PC-3 (cell line): ENCODE measurements at places on chromosomes 16 and 17. TPM values are rescaled to one million over a fixed set of nuclear protein-coding genes. Genes with fewer than 3 reads are reported as not detected.
A peak's percentile ranks its signal among the peaks of the same experiment; 100 is the strongest.

Gene GSG1L
- not detected in 2 replicates for total RNA-seq

GRCh38 chr17:73747221-73748002 is 103.2 kb upstream of the SDK2 start:
- no peak for DNase-seq
- H3K36me3 ChIP-seq, result no peaks in the 10 kb centered on the region
- H3K27ac ChIP-seq, result no peak overlapping the region
- no peak overlapping the region for H3K4me3 ChIP-seq

DNA sequence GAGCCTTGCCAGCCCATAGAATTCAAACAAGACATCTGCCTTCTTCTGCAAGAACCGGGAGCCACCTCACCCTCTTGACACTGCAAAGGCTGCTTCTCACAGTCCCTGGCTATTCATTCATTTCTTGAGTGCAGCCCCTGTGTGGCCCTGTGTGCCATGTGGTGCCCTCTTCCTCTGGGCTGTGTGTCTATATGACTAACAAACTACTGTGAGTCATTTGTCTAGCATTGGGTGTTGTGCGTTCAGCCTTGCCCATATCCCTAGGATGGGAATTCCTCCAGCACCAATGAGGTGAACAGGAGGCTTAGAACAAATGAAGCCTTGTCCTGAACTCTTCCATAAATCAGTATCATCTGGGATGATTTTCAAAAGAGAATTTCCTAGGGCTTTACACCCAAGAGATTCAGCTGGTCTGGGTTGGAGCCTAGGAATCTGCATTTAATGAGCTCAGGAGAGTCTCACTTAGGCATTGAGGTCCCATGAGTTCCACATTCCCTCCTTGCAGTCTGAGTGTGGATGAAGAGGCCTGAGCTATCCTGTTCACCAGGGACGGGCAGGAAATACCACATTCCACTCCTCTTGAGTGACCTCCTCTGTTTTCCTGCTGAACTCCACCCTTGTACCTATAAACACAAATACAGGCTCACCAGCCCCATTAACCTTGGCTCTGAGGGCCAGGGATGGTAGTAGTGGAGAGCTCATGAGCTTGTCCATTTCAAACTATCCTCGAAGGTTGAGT is 308.7 kb upstream of the N4BP1 start:
- H3K27ac ChIP-seq, result peak overlapping the region; percentile 30
- no peaks in the 10 kb centered on the region for H3K27me3 ChIP-seq
- peaks cover 15% of the 10 kb centered on the region for H3K4me1 ChIP-seq
- DNase-seq, result peak; percentile 61
- no peak overlapping the region for H3K4me3 ChIP-seq

Gene PRSS22
- total RNA-seq, result 36.9 and 42.5 TPM in 2 replicates

DNA sequence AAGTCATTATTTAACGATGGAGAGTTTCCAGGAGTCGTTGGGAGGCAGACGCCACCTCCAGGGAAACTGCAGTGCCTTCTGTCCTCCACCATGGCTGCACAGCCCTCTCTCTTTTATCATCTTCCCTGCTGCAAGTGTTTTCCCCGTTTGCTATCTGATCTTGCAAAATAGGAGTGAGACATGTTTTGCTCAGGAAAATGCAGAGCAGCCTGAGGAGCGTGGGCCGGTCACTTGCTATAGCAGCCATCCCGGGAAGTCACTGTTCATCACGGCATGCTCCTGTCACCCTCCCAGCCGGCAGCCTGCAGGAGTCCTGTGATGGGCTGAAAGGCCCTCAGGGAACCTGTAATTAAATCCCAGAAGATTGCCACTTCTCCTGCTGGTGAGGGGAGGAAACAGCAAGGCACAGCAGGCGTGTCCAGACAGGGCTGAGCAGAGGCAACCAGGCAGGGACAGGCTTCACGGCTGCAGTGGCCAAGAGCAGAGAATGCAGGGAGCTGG is 143.1 kb downstream of the GSG1L start:
- peak; percentile 13 for DNase-seq
- H3K4me1 ChIP-seq, result peaks cover 5% of the 10 kb centered on the region; the same call in 1 of the 2 replicates
- H3K27me3 ChIP-seq, result 0 out of 2 replicates have a peak, but pooled peaks cover 6% of the 10 kb centered on the region
- H3K36me3 ChIP-seq, result no peaks in the 10 kb centered on the region
- no peak overlapping the region for H3K4me3 ChIP-seq

Gene TAT
- not detected in 2 replicates for total RNA-seq

- peaks cover 3% of the 10 kb centered on the region; the same call in 1 of the 2 replicates for H3K4me1 ChIP-seq
- DNase-seq, result no peak
- H3K27me3 ChIP-seq, result no peaks in the 10 kb centered on the region
- H3K36me3 ChIP-seq, result peaks cover 18% of the 10 kb centered on the region; the same call in 1 of the 2 replicates
Measured at GRCh38 chr17:78121801-78122215, 6.7 kb downstream of the TMC6 start.

DNA sequence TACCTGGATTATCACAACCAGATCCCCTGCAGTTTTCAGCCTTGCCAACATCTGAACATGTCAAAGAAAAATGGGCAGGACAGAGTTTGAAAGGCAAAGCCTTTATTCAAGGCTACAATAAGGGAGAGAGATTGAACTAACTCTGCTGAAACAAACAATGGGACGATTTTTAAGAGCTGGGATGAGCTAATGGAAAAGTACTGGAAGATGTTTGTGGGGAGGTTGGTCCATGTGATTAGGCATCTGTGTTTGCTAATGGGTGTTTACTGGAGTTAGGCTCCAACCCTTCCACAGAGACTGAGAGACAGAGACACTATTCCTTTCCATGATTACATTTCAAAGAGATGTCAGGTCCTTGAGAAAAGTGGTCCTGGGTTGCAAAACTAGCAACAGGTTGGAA is 35.0 kb upstream of the HSBP1 start:
- H3K36me3 ChIP-seq, result no peaks in the 10 kb centered on the region
- no peak for DNase-seq
- H3K4me1 ChIP-seq, result no peaks in the 10 kb centered on the region
- no peak overlapping the region for H3K27ac ChIP-seq

DNA sequence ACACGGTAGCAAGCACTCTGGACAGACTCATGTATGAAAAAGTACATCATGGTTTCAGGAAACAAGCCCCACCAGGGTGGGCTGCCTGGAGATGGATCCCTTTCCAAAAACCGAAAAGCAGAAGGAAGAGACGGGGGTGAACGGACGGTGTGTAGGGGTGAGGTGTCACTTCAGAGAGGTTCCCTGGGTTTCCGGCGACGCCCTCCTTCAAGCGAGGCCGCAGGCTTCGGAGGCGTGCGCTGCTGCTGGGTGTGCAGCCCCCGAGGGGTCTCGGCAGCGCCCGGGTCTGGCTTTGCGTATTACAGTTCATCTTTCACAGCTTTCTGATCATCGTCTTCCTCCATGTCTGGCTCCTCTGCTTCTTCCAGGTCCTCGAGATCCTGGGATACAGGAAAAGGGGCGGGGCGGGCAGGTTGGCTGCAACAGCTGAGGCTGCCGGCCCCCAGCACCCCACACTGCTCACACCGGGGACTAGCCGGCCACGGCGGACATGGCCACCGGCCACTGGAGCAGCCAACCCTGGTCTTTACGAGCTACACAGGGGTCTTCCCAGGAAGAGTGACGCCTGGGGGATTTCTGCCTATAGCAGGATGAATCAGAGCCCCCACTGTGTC is 9.0 kb upstream of the PPP1R27 start:
- no peaks in the 10 kb centered on the region for H3K4me1 ChIP-seq
- no peaks in the 10 kb centered on the region for H3K27me3 ChIP-seq
- no peak overlapping the region for H3K27ac ChIP-seq

GRCh38 chr16:49499414-49499785 is 125.8 kb downstream of the C16orf78 start:
- H3K27me3 ChIP-seq, result no peaks in the 10 kb centered on the region
- DNase-seq, result no peak
- no peaks in the 10 kb centered on the region for H3K36me3 ChIP-seq
- H3K4me1 ChIP-seq, result no peaks in the 10 kb centered on the region

DNA sequence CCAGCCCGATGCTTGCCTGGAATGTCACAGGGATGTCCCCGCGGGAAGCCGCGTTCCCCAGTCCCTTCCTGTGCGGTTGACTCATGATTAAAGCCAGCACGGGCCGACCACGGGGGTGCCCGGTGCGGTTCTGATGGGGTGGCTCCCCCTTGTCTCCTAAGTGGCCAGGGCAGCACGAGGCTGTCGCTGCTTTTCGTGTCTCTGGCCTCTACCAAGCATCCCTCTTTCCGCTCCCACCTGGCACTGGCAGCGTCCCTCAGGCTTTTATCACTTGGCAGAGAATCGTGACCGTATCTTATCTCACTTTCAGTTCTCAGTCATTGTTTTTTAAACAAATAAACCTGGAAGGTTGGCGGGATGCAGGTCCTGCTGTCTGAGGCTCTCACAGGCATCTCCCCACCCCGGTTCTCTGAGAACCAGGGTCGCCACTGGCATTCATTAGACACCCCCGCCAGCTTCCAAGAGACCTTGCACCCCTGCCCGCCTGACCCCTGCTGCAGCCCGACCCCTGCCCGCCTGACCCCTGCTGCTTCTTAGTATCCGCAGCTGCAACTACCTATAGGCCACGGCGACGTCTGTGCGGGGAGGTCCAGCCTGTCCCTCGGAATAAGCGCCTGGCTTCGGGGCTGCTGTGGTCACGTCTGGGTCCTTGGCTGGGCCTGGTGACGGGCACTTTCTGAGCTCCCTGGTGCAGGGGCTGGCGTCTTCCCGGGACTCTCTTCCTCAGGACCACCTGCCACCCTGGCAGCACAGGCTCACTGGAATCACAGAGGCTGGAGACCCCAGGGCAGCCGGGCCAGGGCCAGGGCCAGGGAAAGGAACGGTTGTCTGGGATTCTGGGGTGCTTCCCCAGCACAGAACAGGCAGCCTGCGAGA is 7.5 kb downstream of the C1QTNF8 start:
- H3K4me1 ChIP-seq, result peaks cover 9% of the 10 kb centered on the region; the same call in 1 of the 2 replicates
- H3K36me3 ChIP-seq, result no peaks in the 10 kb centered on the region
- H3K27ac ChIP-seq, result no peak overlapping the region
- H3K27me3 ChIP-seq, result no peaks in the 10 kb centered on the region
- DNase-seq, result no peak

- no peak overlapping the region for H3K4me3 ChIP-seq
- H3K27me3 ChIP-seq, result no peaks in the 10 kb centered on the region
- H3K27ac ChIP-seq, result no peak overlapping the region
- H3K36me3 ChIP-seq, result no peaks in the 10 kb centered on the region
- DNase-seq, result no peak
Measured at GRCh38 chr16:89697161-89697615, 4.3 kb downstream of the SPATA2L start.

DNA sequence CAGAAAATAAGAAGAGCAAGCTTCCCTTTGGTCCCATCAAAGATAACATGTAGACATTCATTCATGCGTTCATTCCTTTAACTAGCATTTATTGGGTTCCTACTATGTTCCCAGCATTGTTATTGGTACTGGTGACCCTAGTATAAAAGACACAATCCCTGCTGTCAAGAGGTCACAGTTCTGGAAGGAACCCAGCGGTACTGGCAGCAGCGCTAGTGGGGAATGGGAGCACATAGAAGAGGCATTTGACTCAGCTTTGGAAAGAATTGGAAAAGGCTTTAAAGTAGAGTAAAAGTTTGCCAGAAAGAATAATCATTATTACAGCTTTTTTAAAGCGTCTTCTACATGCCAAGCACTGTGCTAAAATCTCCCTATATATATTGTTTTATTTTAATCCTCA is 41.7 kb upstream of the NF1 start:
- no peak for DNase-seq
- no peaks in the 10 kb centered on the region for H3K36me3 ChIP-seq
- no peaks in the 10 kb centered on the region for H3K27me3 ChIP-seq
- H3K4me1 ChIP-seq, result peaks cover 20% of the 10 kb centered on the region

Gene SOX8
- 0.47 and 0.92 TPM in 2 replicates for total RNA-seq

Gene ST3GAL2
- 9.3 and 9.8 TPM in 2 replicates for total RNA-seq

- H3K4me1 ChIP-seq, result peaks cover 3% of the 10 kb centered on the region
- H3K27ac ChIP-seq, result no peak overlapping the region
- no peaks in the 10 kb centered on the region for H3K27me3 ChIP-seq
- H3K36me3 ChIP-seq, result peaks cover 23% of the 10 kb centered on the region
Measured at GRCh38 chr17:16155536-16155935, 59.8 kb downstream of the NCOR1 start.

DNA sequence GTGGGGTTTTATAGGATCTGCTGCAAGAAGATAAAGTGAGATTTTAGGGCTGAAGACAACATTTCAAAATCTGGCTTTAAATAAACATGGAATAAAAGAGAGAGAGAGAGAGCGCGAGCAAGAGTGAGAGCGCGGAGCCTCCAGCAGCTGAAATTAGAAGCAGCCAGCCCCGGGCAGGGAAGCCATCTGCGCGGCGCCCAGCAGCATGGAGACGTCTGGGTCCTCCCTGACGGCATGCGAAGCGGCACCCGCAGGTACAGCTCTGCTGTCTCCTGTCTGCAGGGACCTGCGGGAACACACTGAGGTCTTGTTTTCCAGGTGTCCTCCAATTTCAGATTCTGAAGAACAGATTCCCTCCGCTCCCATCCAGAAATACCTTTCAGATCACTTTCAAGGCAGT is 7.9 kb upstream of the BAIAP2 start:
- peak overlapping the region; percentile 57 for H3K4me3 ChIP-seq
- H3K4me1 ChIP-seq, result peaks cover 14% of the 10 kb centered on the region; the same call in 1 of the 2 replicates
- H3K36me3 ChIP-seq, result no peaks in the 10 kb centered on the region
- no peak overlapping the region for H3K27ac ChIP-seq
- peaks cover 27% of the 10 kb centered on the region for H3K27me3 ChIP-seq

GRCh38 chr16:89517128-89517527 is 8.9 kb downstream of the SPG7 start:
- H3K27ac ChIP-seq, result no peak overlapping the region
- no peaks in the 10 kb centered on the region for H3K4me1 ChIP-seq
- H3K36me3 ChIP-seq, result peaks cover 24% of the 10 kb centered on the region
- no peak overlapping the region for H3K4me3 ChIP-seq
- H3K27me3 ChIP-seq, result no peaks in the 10 kb centered on the region

Gene CD300E
- not detected in 2 replicates for total RNA-seq

- H3K4me1 ChIP-seq, result peaks cover 31% of the 10 kb centered on the region
- H3K36me3 ChIP-seq, result peaks cover 52% of the 10 kb centered on the region
- no peak overlapping the region for H3K4me3 ChIP-seq
- no peak overlapping the region for H3K27ac ChIP-seq
Measured at GRCh38 chr17:75676461-75676860, 9.3 kb downstream of the SAP30BP start.

- peak overlapping the region; percentile 87 for H3K27ac ChIP-seq
- H3K4me1 ChIP-seq, result peaks cover 88% of the 10 kb centered on the region
- no peaks in the 10 kb centered on the region for H3K27me3 ChIP-seq
- peaks cover 47% of the 10 kb centered on the region for H3K36me3 ChIP-seq
- peak; percentile 61 for DNase-seq
Measured at GRCh38 chr17:50697663-50698272, 9.9 kb downstream of the ANKRD40 start.

- no peaks in the 10 kb centered on the region for H3K27me3 ChIP-seq
- H3K27ac ChIP-seq, result no peak overlapping the region
- no peak overlapping the region for H3K4me3 ChIP-seq
Measured at GRCh38 chr17:38543403-38544174, 62.2 kb downstream of the SRCIN1 start.

Gene MMP28
- 1.6 and 2.4 TPM in 2 replicates for total RNA-seq

Gene KRT12
- not detected in 2 replicates for total RNA-seq

- no peaks in the 10 kb centered on the region for H3K36me3 ChIP-seq
- no peaks in the 10 kb centered on the region for H3K27me3 ChIP-seq
- no peak overlapping the region for H3K27ac ChIP-seq
Measured at GRCh38 chr17:28078341-28079229, 36.1 kb downstream of the NLK start.

GRCh38 chr17:65055280-65055707 is 1.2 kb downstream of the GNA13 start:
- DNase-seq, result no peak
- no peaks in the 10 kb centered on the region for H3K27me3 ChIP-seq
- H3K27ac ChIP-seq, result peak overlapping the region; percentile 88
- H3K4me1 ChIP-seq, result peaks cover 16% of the 10 kb centered on the region
- peak overlapping the region; percentile 85 for H3K4me3 ChIP-seq
- H3K36me3 ChIP-seq, result peaks cover 25% of the 10 kb centered on the region
